ACHN (cell line): ENCODE measurements at places on chromosomes 2 and 18.

DNA sequence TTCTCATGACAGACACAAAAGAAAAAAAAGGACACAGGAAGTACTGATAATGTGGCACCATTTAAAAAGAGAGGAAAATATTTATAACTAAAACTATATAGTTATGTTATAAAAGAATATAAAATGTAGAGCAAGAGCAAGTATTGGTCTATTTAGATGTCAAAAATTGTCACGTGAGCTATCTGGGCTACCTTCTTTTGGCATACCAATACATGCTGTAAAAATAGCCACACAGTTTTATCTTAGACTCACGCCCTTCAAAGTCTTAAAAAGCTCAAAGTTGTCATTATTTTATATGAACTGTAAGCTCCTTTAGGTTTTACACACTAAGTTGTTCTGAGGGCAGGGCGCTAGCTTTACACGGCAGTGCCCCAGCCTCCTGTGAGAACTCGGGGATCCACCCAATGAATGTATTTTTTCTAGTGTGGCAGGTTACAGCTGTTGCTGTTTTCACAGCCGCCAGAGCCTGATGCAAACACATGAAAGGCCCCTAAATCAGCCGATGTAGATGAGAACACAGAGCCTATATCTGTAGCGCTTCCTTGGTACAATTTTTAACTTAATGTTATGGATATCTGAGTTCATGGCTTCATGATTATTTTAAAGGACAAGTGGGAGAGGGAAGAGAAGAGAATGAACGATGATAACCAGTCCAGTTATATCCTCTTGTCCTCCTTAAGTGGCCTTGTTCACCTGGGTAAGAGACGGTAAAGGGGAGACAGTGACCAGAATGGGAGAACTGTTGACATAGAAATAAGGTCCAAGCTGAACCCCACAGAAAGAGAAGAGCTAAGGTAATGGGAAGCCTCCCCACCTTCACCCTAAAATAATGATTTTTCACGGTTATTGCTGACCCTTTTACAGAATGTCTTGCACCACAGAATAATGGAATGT is 130.8 kb downstream of the CACNB4 start:
- no peak for DNase-seq

- no peak for DNase-seq
Observed at GRCh38 chr2:204112084-204112770, 175.7 kb downstream of the ICOS start.

GRCh38 chr2:231671270-231672050 is 36.9 kb upstream of the PTMA start:
- no peak for DNase-seq

DNA sequence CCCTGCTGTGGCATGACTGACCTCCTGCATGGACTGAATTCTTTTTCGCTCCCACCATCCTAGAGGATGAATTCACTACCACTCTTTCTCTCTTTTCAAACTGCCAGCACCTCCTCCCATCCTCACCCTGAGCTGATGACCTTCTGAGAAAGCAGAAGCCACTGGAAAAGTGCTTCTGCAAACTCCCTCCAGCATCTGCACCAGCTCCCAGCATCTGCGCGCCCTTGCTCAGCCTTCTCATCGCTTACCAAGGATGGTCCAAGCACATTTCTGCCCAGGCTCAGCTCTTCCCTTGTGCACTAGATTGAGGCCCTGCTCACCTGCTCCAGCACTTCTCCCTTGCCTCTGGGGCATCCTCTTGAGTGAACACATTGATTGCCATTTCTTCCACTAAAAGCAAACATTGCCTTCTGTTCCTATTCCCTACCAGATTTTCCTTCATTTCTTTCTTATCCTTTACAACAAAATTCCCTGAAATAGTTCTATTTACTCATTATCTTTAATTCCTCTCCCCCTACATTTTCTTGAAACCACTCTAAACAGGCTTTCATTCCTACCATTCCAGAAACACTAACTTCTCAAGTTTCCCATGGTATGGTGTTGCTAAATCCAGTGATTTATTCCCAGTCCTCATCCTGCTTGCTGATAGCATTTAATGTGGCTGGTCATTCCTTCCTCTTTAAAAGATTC is 42.7 kb upstream of the IL1RL1 start:
- DNase-seq: no peak

DNA sequence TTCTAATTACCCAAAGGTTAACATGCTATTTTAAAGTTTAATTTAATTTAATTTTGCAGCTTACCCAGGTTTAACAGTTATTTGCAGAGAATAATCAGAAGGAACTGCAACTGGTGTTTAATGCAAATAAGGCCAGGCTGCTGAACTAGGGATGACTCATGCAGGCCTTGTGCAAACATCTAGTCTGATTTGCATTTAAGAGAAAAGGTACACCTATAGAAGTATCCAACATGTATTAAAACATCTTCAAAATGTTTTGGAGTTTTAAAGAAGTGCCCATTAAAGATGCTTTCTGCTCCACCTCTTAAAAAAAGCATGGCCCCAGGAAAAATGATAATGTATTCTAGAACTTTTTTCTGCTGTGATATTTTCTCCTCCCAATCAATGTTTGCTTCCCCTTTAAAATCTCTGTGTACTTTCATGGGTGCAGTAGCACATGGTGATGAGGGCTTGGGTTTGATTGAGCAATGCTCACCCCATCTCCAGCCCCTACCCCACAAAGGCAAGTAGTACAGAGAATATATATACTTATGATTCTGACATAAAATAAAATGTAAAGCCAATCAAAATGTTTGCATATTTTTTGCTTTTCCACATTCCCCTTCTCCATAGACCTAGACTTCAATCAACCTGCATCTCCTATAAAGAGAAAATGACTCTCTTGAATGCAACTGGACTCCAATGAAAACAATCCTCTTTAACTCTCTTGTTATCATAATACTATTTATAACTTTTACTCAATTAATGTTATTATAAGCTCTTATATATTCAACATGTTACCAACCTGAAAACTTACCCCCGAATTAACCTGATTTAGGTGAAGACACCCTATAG is 54.1 kb downstream of the ATP8B1 start:
- peak; percentile 38 for DNase-seq

GRCh38 chr2:223459328-223459939 is 142.7 kb downstream of the SCG2 start:
- peak; percentile 49 for DNase-seq

GRCh38 chr2:37934591-37935513 is 9.8 kb downstream of the RMDN2 start:
- DNase-seq: no peak

- DNase-seq: peak; percentile 82
Observed at GRCh38 chr2:152715854-152716428, 1.3 kb downstream of the PRPF40A start.

- DNase-seq: no peak
Observed at GRCh38 chr2:176496761-176497160, 227.5 kb downstream of the MTX2 start.

GRCh38 chr2:241321886-241322285 is 6.2 kb downstream of the SEPTIN2 start:
- no peak for DNase-seq

DNA sequence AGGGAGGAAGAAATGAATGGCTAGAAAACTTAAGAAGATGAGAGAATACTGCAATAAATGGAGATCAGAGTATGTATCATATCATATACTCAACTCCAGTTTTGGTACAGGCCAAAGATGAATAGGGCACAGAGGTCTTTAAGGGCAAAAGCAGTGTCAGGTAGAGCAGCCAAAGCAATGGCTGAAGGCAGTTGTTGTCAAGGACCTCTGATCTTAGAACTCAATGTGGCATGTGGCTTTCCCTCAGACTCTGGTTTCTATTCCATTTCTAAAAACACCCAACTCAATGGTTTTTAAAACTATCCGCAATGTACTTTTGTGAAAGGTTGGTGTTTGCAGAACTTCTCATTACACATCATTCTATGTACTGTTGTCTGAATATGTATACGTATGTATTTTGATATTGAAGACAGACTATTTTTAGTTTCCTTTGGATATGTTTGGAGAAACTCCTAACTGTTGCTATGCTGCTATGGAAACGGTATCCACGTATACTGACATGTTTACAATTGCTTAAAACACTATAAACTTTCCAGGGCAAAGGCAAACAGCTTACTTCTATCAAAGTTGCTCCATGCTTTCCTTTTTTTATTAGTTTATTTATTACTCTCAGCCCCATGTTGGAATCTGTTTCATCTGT is 58.1 kb upstream of the PELI1 start:
- DNase-seq: no peak

DNA sequence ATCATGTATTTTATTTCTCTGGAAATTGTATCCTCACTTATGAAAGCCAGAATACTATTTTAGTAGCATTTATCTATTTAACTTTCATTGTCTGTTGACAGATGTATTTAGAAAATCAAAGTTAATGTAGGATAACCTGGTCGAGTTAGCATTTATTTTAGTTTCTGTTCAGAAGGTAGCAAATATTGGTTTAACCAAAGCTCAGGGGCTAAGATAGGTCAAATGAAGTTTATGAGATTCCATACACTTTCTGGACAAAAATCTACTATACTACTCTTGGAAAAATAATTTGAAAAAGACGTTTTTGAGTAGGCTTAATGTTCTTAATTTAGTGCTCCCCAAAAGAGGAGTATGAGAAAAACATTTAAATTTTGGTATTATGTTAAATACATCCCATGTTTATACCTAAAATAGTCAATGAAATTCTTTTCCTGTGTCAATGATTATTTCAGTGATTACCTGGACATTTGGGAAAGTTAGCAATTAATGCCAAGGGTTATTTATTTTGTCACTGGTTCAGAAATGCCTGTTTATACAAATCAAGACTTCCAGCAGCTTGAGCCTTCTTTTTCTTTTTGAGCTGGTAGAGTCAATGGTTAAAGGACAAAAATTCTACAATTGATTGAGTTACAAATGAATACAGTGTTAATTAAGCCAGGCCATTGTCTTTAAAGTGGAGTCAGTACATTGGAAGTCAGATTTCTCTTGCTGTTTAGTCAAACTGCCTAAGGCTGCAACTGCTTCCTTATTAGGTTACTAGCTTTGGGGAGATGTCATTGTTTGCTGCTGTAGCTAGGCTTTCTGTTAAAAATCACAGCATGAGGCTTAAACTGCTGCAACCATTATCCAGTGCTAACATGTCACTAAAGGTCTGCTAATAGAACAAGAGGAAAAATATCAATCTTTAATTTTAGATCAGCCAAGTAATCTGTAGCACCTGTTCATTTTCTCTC is 182.3 kb downstream of the CAMKMT start:
- no peak for DNase-seq

DNA sequence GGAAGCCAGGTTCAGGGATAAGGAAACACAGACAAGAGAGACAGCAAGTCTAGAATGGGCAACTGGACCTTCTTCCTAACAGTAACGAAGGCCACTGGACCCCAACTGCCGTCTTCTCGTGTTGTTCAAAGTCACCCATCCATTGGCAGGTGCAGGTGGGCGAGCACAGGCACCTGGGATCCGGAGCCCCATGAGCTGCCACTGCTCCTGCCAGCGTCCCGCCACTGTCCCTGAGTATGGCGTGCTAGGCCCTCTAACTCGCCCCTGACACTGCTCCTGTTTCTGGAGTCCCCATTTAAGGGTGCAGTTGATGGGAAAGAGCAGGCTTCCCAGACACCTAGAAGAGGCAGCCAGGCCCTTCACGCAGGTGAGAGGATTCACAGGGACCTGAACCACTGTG is 48.0 kb downstream of the NDUFA10 start:
- DNase-seq: no peak

DNA sequence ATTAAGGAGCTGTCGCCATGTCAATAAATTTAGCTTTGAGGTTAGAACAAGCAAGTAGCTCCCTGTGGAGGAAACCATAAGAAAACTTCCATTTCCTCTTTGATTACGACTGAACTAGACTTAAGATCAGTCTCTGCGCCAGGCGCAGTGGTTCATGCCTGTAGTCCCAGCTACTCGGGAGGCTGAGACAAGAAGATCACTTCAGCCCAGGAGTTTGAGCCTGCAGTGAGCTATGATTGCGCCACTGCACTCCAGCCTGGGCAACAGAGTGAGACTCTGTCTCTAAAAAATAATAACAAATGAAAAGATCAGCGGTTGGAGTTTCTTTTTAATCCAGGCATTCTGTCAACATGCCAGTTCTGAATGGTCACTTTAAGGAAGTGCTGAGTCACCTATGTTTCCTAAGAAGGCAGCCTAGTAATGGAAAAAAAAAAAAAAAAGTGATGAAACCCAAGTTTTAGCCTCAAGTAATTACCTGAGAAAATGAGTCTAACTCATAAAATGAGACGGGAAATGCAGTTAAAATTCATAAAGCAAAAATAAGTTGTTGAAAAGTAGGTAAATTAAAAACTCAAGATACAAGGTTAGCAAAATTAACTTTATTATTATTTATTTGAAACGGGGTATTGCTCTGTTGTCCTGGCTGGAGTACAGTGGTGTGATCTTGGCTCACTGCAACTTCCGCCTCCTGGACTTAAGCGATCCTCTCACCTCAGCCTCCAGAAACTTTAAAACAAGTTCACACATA is 10.2 kb downstream of the C18orf32 start:
- DNase-seq: peak; percentile 48

GRCh38 chr2:216516730-216517350 is 18.2 kb downstream of the RPL37A start:
- DNase-seq: peak; percentile 60

- DNase-seq: no peak
Observed at GRCh38 chr18:317618-318017, 49.8 kb upstream of the THOC1 start.

DNA sequence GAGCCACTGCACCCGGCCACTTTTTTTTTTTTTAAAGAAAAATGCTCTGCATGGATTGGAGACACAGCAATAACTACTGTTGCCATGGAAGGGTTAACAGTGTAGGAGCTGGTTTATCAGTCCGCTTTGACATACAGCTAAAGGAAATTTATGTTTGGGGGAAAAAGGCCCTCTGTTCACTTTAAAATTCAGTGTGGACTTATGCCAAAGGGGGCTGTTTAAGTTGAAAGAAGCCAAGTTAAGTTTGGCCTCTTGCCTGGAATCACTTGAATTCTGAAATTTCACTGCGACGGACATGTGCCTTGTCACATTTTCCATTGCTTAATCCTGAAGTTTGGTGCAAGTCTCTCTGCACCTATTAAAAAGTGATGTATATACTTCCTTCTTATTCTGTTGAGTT is 3.1 kb downstream of the KCNE4 start:
- DNase-seq: no peak

DNA sequence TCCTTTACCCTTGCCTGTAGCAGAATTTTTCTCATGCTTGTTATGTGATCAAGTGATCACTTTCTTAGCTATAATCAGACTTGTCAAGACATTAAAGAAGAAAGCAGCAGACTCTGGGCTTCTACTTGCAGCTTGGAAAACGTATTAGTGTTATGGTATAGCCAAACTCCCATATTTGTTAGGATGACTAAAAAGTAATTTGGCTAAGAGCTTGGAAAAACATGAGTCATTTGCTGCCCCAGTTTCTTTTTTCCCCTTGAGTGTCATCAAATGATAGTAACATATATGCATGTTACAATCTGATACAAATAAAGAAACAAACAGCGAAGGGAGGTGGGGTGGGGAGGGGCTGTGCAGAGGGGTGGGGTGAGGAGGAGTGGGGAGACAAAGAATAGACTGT is 155.5 kb downstream of the IKZF2 start:
- no peak for DNase-seq
